ENCODE measurements at places on chromosomes 3 and 15. TPM values are rescaled to one million over a fixed set of nuclear protein-coding genes. Genes with fewer than 3 reads are reported as not detected.

The INSYN1 gene
- total RNA-seq, result 4.8 TPM

DNA sequence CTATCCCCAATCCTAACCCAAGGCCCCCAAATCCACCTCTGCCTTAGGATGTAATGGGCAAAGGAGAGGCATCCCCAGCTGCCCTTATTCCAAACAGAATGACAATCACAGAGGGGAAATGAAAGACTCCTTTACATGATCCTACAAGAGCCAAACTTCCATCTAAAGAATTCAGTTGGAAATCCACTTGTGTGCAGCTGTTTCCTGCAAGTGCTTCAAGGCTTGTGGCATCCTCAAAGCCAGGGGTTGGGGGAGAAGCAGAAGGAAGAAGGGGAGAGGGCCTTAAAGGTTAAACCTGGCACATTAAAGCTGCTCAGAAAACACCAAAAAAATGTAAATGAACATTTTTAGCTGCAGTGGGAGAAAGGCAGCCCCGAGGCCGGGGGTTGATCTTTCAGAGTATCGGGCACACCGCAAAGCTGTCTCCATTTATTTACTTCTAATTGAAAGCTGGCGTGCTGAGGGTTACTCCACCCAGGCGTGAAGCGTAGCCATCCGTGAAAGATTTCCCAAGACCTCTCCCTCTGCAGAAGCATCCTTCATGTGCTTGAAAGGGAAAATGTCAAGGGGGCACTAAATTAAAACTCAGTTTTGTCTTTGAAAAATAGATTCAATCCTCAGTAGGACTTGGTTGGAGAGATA, 217.8 kb downstream of the SHQ1 start:
- no peaks in the 10 kb centered on the region for H3K27me3 ChIP-seq
- H3K4me1 ChIP-seq, result no peaks in the 10 kb centered on the region

The GPR62 gene
- not detected for total RNA-seq

The LSAMP gene
- 0.88 TPM for total RNA-seq

- no peaks in the 10 kb centered on the region for H3K27me3 ChIP-seq
- no peak overlapping the region for H3K4me3 ChIP-seq
- no peak overlapping the region for H3K27ac ChIP-seq
- peak; percentile 44 for DNase-seq
- no peaks in the 10 kb centered on the region for H3K4me1 ChIP-seq
- H3K36me3 ChIP-seq, result no peaks in the 10 kb centered on the region
Observed at GRCh38 chr3:23002836-23003732, 200.0 kb upstream of the UBE2E2 start.

The TMEM44 gene
- total RNA-seq, result 12.1 TPM

The SLC38A3 gene
- total RNA-seq, result 0.19 TPM

The RFTN1 gene
- total RNA-seq, result 87.3 TPM
